ENCODE measurements at places on chromosomes 7 and 10.

- DNase-seq = no peak
These were observed 154.6 kb upstream of the NPVF start for GRCh38 chr7:25382869-25383268.

- DNase-seq = no peak
These were observed 105.6 kb downstream of the LYZL1 start for GRCh38 chr10:29394321-29394932.

DNA sequence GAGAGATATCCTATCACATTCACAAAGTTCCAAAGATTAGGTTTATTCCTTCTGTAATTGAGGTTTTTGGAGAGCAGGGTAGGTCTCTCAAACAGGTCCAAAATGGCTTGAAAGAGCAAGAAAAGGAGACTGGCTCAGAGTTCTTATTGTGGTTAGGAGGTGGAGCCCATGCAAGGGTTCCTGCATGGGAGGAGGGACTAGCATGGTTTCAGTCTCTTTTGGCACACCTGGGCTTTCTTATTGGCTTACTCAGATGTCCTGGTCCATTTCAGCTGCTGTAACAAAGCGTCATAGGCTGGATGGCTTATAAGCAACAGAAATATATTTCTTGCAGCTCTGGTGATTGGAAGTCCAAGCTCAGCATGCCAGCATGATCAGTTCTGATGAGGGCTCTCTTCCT, 493.1 kb downstream of the REEP3 start:
- DNase-seq = no peak

GRCh38 chr10:88659725-88660597, 4.3 kb upstream of the LIPF start:
- no peak for DNase-seq

DNA sequence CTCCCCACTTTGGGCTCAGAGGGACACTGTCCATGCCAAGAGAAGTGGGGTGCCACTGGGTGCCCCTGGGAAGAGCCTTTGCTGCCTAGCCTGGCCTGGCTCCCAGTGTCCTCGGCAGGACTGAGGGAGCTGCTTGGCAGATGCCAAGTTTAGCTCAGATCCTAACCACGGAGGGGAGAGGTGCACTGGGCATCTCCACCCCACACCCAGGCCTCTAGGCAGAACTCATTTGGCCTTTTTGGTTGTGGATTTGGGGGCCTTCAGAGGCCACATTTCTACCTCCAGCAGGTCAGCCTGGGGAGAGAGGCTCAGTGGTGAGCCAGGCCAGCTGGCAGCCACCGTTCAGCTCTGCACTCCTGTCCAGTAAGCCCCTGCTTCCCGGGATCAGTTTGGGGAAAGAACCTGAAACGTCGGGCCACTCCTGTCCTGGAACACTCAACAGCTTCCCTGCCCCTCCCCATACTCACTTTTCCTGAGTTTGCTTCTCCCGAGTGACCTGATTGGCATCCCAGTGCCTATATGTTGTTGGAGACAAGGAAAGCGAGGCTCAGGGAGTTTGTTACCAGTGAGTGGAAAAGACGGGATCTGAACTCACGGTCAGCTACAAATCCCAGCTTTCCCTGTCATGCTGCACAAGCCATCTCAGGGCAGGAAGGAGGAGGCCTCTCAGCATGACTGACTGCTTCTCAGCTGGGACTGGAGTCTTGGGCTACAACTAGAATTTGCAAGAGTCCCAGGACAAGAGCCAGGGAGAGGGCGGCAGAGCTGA, 11.2 kb upstream of the CXCL12 start:
- DNase-seq = no peak

DNA sequence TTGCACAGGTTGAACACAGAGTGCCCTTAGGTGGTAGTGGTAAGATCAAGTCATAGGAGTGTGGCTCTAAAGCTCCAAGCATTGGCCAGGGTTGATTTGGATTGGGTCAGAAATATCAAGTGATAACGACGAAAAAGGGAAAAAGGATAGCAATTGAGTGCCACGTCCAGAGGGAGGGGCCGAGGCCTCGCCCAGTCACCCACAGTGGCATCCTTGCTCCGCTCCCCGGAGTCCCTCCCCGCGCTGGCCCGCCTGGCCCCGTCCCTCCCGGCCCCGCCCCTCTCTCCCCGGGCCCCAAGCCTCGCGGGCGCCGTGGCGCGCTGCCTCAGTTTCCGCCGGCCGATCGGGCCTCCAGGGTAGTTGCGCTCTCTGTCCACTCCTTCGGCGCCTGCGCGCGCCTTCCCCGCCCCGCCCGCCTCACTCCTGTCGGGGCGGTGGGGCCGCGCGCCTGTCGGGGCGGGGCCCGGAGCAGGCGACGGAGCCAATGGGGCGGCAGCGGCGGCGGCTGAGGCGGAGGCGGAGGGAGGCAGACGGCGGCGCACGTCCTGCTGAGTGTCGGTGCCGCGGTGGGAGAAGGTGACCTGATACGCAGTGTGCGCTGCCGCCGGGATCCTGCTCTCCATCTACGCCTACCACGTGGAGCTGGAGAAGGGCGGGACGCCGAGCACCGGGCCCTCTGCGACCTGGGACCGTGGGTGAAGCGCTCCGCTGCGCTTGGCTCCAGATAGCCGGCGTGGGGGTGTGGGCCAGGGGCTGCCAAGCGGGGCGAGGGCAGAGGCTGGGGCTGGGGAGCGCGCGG, 209.1 kb upstream of the ZNF722 start:
- no peak for DNase-seq

DNA sequence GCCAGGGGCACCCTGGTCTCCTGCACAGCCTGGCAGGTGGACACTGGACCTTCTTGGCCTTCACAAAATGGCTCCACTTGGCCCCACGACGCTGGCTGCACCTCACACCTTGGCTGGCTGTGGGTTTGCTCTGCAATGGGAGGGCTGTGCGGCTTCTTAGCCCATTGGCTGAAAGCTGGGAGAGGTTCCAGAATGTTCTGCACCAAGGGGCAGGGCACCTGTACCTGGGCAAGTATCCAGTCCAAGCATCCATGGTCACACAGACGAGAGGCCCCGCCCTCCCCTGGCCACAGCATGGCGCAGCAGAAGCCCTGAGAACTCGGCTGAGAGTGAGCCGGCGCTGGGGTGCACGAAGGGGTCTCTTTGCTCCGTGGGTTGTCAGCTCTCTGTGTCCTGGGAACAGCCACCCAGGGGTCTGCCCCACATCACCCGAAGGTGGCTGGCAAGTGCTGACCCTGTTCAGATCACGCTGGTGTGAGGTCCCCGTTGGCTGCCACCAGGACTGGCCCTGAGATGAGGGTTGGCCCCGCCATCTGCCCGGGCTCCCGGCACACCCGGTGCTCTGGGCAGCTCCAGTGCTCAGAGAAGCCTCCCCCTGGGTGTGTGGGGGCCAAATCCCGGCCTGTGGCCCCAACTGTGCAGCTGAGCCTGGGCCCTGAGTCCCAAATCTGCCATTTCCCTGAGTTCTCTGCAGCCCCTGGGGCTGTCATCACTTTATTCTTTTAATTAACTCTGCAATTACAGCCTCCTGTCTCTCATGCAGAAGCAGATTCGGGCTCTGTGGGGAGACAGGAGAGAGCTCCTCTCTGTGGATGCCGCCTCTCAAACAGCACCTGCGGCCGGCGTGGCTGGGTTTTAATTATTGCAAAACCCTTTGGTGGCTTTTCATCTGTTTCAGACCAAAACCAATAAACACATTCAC, 19.4 kb upstream of the ADGRA1 start:
- DNase-seq = no peak

DNA sequence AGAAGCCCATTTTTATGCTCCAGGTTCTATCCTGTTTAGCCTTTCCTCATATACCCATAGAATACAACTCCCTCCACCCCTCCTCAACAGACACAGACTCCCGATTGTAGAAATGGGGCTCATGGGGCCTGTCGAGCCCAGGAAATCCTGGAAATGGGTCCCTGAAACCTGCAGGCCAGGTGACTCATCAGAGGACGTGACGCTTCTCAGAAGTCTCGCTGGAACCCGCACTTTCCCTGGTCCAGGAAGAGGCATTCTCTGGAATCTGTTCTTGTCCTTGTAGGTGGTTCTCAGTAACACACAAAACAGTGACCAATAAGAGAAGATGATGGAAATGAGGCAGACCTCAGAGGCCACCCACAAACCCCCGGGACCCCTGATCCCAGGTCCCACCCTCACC, 244.8 kb upstream of the PPP2R2D start:
- DNase-seq = no peak

GRCh38 chr7:36667007-36667745, 57.1 kb downstream of the AOAH start:
- no peak for DNase-seq

GRCh38 chr7:121107923-121108498, 119.5 kb downstream of the CPED1 start:
- no peak for DNase-seq

DNA sequence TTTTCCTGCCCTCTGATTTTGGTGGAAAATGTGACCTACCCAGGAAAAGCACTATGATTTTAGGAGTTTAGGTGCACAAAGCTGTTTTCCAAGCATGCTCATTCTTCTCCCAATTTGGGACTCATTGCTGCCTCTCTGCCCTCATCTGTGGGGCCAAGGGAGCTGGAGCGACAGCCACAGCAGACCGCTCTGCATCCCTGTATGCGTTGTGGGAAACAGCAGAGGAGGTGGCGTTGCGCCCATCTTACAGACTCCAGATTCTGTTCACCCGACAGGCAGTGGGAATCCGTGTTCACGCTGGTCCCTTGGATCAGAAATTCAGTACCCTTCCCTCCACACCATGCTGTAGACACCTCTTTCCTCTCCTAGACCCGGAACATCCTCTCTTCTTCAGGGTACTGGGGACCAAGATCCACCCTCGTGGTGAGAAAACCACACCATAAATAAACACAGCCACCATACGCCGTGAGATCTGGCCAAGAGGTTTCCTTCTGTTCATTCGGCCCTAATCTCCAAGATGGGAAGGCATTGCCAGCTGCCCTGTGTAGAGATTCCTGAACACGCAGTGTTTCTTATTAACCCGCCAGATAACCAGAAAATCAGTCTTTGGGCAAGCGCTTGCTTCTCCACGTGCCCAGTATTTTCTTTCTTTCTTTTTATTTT, 87.9 kb downstream of the CUX1 start:
- DNase-seq = no peak

DNA sequence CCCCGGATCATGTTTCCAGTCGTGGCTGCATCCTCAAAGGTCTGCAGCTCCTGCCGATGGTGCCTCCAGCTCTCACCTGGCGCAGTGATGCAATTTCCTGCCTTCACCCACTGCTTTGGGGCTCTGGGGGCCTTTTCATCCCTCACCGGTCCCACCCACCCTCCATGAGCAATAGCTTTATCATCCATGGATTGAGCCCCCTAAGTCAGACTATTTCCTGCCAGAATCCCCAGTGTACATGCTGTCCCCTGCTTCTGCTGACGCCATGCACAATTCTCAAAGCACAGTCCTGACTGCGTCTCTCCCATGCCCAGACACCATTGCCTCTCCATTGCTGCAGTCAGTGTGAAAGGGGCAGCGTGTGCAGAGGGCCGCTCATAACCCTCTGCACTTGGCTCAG, 49.7 kb downstream of the FAM241B start:
- no peak for DNase-seq

All from stimulated activated CD4-positive, alpha-beta T cell treated with anti-CD3 and anti-CD28 coated beads, Interleukin-12 subunit alpha, Interleukin-12 subunit beta, amount 100 ng/mL, for 24 hours (primary cell).